ENCODE measurements at places on chromosomes 6 and 20. TPM values are rescaled to one million over a fixed set of nuclear protein-coding genes. Genes with fewer than 3 reads are reported as not detected.

DNA sequence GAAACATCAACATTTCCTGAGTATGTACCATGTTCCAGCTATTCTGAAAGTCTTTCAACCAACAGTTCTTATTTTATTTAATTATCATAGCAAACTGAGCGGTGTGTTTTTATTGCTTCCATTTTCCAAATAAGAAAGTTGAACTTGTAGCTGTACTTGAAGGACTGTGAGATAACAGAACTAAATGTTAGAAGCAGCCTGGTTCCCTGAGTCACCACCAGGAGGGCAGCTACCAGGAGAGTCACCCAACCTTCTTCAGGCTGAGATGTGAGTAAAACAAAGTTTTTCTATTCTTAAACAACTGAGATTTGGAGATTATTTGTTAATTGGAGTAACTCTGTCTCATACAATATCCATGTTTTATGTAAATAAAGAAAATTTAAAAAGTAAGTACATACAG lies 403.4 kb downstream of the PKHD1 start:
- DNase-seq, result no peak

DNA sequence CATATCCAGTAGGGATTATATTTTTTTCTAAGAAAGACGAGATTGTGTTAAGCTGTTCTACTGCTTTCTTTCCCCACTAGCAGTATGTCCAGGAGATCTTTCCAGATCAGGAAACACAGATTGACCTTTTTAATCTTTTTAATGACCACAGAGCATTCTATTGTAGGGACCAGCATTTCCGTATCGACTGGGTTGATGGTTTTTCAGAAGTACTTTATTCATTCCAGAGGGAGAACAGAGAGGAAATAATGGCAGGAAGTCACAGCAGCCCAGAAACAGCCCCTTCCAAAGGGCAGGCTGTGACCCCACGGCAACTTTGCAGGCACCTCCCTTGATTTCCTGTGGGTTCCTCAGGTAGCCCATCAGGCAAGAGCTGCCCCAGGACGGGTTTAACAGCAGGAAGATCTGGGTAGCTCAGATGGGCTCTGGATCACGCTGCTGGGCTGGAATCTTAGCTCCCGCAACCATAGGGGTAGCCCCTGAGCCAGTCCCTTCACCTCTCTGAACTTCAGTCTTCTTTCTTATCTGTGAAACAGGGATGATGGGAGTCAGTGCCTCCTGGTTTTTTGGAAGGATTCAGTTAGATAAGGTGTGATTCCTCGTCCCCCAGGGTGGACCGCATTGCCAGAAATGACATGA lies 23.8 kb upstream of the CHMP4B start:
- no peak for DNase-seq

DNA sequence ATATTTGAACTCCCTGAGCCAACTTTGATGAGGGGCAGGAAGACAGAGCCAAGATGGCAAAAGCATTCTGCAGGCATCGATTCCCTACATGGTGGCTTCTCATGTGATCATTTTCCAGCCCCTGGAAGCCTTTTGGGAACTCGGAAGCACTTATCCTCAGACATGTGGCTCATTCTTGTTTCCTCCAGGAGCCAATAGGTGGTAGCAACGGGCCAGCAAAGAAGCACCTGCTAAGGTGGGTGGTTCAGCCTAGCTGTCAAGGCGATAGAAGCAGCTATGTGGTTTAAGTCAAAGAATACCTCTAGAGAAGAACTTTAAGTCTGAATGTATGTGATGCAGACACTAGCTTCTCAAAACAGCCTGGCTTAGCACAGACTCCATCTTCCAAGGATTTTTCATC lies 64.9 kb upstream of the PAX1 start:
- DNase-seq, result no peak

DNA sequence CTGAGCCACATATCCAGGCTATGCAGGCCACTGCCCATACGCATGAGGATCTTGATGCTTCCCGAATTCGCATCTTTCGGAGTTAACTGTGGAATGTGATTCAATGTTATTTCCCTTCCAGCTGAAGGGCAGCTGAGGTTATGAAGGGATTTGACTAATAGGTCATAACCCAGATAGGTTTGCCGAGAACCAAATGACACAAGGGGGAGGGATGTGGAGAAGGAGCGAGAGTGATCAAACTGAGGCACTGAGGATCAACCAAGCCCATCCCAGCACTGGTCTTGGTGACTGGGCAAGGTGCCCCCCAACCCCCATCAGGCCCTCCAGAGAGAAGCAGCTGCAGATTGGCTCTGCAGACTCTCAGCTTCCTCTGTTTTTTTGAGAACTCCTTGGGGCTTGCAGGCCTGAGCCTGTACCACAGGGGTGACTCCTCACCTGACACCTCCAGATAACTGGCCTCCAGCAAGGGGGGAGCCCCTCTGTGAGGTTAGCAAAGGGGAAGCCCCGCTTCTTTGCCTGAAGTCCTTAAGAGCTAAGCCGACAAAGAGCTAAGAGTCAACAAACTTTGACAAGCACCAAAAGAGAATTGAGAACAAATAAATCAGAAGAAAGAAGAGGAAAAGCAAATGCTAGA lies 185.9 kb downstream of the PDE7B start:
- no peak for DNase-seq

DNA sequence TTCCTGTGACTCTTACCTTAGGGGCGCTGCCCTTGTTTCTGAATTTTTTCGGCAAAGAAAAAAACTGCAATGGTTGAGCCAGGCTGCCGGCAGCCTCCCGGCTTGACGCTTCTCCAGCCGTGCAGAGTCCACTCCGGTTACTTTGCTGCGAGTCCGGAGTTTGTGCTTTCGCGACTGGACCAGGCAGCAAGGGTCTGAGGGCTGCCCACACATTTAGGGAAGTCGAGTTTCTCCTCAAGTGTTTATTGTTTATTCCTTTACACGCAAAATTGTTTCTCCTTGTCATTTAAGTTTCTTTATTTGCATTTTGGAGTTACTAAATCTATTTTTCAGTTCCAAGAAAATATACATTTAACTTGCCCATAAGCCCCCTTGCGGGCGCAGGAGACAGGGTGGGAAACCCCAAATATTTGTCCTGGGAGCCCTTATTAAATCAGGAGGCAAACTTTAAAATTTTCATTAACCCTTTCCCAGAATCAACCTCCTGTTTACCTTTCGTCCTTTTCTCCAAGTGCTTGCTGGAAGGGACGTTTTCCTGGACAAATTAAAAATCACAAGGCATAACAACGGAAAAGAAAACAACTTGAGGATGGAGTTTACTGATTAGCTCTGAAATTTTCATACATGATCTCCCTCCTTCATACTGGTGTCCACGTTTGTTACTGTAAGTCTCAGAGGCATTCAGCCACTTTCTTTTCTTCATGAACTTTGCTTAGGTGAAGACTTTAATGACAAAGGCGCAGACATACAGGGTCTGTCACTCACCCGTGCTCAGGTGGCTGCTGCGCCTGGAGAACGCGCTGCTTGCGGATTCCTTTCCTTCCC lies 1.7 kb upstream of the PDE10A start:
- DNase-seq, result peak; percentile 54

KIF13A gene
- 38.1 TPM for total RNA-seq

SLC17A1 gene
- not detected for total RNA-seq

Data from muscle of leg (tissue), 16 donors.